ENCODE measurements at places on chromosomes 13 and 19.

DNA sequence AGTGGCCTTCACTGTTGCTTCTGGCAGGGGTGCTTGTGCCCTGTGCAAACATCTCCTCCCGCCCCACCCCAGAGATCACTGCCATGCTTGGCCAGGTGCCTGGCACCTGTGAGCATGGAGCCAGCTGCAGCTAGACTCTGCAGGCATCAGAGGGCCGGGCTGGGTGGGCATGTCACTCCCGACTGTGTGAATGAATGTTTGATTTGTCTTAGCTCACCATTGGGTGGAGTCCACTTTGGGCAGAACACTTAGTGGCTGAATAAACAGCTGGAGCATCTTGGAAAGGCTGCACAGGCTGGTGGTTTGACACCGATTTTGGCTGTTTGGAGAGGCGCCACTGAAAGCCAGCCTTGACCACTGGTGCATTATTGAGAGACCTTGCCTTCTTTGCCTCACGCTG lies 267.3 kb downstream of the DLEU7 start:
- no peak for DNase-seq

DNA sequence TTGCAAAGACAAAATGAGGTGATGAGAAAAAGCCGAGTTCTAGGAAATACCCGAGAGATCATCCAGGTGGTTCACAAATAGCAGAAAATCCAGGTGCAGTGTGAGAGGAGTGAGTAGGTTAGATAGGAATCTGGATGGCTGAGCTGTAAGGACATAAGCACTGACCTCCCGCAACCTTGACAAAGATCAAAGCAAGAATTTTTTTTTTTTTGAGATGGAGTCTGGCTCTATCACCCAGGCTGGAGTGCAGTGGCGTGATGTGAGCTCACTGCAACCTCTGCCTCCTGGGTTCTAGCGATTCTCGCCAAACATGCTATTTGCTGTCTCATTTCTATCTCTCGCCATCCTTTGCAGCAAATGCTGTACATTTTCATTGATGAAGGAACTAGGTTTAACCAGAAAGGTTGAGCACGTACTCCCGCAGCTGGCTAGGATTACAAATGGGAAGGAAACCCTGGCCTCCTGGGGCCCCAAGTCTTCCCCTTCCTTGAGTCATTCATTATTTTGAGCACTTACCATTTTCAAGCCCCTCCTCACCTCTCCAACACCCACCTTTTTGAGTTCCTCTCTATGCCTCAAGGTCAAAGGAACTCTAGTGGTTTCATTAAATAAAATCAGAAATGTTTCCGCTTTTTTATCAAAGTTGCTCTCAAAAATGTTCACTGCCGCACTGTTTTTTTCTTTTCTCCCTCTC lies 38.8 kb downstream of the NLRP12 start:
- no peak for DNase-seq

DNA sequence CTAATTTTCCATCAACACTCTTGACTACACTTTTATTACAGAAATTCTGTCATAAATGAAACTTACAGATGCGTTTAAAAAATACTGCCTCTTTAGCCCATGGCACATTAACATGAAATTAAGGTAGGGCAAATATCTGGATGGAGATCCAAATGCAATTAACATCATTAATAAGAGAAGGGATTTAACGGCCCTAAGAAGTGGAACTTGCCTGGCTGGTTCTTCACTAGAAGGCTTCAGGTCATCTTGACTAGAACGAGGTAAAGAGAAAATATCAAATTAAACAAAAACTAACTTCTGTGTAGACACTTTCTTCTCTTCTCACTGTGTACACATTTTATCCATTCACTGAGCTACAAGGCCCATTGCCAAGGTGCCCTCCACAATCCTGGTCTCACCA lies 1093.4 kb downstream of the EFNB2 start:
- no peak for DNase-seq

DNA sequence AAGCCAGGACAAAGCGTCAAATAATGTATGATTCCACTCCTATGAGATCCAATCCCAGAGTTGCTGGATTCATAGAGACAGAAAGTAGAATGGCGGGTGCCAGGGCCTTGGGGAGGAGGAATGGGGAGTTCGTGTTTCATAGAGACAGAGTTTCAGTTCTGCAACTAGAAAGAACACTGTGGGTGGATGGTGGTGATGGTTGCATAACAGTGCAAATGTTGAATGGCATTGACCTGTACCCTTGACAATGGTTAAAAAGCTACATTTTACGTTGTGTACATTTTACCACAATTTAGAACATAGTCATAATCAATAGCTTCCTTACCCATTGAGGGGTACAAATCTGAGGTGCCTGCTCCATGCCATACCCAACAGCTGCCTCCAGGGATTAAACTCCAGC lies 33.4 kb downstream of the MBD3L2B start:
- no peak for DNase-seq

DNA sequence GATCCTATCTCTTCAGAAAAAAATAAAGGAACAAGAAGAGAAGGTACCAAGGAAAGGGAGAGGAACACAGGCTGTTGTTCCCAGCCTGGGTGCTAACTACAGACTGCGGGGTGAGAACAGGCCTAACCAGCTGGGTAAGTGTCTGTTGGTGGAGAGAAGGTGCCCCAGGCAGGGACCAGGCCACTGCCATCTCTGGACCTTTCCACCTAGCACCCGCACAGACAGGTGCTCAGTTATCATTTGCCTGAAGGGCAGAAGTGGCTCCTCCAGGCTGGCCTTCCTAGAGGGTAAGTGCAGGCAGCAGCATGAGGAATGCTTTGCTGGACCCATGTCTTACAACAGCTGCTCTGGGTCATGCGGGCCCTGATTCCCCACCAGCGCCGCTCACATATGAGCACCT lies 10.1 kb downstream of the DNMT1 start:
- DNase-seq: no peak

- no peak for DNase-seq
Measured at GRCh38 chr13:110683203-110683883, 22.6 kb downstream of the CARS2 start.

DNA sequence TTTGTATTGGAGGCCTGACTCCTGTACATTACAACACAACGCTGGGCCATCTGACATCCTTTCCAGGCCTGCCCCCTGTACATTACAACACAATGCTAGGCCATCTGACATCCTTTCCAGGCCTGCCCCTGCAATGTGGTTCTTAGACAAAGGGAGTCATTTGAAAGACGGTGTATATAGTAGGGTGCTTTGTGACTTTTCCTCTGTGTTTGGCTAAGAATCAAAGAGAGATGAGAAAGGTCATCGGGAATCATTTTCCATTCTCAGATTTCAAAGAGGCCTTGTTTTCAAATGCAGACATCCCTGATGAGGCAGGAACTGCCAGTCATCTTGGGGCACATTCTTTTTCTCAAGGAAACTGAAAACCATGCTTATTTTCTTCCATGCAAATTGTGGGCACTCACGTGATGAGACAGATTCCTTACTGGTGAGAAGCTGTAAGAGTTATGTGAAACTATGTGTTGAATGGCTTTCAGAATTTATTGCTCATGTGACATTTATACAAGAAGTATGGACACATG lies 551.6 kb downstream of the MYO16 start:
- no peak for DNase-seq

DNA sequence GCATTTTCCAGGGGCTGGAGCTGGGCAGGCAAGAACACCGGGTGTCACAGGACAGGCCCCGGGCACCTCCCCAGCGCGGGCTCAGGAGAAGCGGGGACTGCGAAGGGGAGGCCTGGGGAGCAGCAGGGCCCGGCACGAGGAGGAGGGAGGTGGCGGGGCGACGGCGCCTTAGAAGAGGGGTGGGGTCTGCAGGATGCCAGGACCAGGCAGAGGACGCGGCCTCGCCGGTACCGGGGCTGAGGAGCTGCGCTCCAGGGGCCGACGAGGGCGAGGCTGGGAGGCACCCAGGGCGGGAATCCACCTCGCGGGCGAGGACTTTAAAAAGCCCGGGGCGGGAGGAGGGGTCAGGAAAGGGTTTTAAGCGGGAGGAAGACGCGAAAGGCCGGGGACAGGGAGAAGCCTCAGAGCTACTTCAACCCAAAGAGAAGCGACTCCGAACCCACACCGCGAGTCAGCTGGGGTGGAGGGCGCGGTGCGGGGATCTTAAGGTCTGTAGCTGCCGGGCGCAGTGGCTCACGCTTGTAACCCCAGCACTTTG lies 665 bp downstream of the ZNF347 start:
- no peak for DNase-seq

DNA sequence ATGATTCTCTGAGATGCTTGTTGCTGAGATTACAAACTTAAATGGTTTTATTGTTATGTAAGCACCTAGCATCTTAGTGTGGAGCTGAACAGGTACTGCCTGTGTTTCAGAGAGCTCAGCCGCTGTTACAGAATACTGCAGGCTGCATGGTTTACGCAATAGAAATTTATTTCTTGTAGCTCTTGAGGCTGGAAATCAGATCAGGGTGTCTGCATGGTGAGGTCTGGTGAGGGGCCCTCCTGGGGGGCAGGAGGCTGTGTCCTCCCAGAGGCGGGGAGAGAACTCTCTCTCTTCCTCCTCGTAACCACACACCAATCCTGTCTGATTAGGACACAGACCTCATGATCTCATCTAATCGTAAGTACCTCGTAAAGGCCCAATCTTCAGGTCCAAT lies 13.1 kb downstream of the ATP11A start:
- DNase-seq: no peak

- no peak for DNase-seq
Measured at GRCh38 chr13:102903659-102904407, 58.0 kb downstream of the ERCC5 start.

DNA sequence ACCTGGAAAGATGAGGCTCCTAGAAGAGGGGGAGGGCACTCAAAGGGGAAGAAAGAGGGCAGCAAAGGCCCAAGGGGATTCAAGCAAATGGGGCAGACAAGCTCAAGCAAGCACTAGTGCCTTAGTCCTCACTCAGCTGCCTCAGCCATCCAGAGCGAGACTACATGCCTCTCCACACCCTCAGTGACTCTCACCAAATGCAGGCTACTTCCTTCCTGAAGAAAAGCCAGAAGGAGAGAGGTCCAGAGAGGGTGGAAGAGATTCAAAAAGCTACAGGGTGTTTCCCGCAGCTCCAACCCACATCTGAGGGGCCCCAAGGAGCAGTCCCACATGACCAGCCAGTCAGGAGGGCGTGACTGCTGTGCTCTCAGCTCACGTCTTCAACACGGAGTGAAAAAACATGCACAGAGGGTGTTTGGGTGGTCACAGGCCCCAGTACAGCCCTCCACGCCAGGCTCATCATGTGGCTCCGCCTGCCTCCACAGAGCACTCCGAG lies 40.5 kb downstream of the MIPEP start:
- no peak for DNase-seq

- DNase-seq: no peak
Measured at GRCh38 chr19:19542507-19542906, 4.4 kb downstream of the CILP2 start.

DNA sequence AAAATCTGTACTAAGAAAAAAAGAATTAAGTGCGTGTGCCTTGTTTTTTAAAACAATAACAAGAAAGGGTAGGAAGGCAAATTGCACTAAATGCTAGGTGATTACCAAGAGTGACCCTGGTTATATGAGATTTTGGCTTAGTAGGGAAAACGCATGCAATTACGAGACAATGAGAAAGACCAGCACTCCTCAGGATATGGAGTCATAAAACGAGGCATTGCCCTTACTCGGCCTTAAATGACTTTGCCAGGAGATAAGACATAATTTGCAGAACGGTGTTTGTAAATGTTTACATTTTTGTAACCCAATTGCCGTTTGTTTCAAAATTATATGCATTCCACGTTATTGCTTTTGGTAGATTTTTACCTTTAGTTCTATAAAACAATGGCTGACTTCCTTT lies 179.8 kb downstream of the RBM26 start:
- DNase-seq: no peak

GRCh38 chr13:28545583-28546333 lies 50.8 kb upstream of the FLT1 start:
- no peak for DNase-seq

DNA sequence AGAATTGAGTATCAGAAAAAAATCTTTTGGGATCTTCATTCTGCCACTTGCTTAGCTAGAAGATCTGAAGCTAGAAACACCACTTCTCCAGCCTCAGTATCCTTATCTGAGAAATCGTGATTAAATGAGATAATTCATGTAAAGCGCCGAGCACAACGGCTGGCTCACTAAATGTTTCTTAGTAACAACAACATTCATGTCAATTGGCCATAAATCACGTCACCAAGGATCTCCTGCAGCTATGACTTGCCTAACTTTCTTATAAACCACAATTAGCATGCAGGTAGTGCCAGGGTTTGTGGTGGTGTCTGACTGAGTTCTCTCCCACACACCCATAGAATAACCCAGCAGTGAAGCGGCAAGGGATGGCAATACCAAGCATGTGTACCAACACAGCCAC lies 501.3 kb downstream of the EFNB2 start:
- no peak for DNase-seq

GRCh38 chr19:41366089-41366488 lies 2.1 kb upstream of the B9D2 start:
- no peak for DNase-seq

DNA sequence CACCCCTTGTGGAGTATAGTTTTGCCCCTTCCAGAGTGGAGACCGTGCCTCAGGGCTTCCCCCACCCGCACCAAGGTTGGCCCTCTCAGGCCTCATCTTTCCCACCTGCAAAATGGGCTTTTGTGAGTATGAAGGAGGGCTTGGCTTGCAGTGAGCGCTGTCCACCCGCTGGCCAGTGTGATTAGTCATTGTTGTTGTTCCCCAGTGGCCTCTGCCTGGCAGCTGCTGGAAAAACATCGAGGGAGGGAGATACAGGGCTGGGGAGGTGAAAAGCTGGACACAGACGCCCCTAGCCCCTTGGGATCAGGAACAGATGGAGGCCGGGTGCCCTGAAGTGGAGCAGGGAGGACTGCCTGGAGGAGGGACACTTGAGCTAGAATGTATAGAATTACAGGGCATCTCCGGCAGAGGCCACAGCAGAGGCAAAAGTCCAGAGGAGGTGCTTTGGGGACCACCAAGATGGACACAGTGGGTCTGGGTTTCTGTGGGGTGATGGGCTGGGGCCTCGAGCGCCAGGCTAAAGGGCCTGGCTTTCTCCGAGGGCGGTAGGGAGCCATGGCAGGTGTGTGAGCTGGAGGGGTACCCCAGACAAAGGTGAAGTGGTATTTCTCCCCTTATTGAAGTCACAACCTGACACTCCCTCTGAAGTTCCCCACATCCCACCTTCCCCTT lies 3.9 kb upstream of the IL12RB1 start:
- DNase-seq: no peak

DNA sequence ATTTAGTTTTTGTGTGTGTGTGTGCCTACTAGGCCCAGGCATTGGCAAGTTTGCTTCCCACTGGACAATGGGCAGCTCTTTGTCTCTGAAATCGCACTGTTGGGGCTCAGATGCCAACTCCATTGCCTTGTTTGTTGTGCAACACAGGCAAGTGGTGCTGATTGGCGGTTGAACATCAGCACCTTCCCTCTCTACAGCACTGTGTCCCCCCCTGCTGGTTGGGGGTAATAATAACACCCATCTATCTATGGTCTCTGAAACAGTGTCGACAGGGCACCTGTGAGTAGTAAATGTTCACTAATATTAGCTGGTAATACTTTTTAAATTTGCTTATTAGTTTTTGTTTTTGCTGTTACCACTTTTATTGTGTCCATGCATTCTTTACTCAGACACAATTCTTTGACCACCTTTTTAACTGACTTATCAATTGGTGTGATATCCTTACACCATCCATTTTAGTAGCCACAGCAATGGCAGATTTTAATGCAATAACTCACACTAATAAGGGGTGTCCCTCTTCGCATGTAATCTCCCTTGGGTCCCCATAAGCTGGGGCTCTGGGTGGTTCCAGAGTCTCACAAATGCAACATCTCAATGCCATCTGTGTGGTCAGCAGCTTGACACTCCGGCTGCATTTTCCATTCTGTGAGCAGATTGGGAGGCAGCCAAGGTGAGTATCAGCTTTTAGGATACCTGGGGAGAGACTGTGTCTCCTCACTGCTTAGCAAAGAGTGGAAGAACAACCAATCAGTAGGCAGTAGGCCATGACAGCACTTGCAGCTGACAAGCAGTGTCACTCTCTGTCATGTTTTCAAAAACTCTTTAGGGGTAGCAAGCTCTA lies 47.7 kb upstream of the UQCRFS1 start:
- DNase-seq: no peak

All from central memory CD8-positive, alpha-beta T cell (primary cell).